ENCODE measurements at places on chromosomes 11 and 22.
A peak's percentile ranks its signal among the peaks of the same experiment; 100 is the strongest.

DNA sequence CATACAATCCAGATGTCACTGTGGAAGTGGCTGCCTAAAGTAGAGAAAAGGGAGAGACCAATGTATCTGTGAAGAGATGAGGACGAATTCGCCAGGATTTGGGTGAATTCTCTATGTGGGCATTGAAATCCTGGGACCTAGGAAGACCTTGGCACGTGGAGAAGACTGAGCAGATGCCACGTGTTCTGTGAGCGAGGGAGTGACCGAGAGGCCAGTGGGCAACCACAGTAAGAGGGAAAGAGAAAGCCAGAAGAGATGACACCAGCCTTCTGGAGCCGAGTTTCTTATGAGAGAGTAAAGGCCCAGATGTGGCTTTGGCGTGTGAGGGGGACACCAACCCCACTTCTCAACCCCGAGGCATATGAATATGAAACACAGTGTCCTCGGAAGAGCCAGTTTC lies 228.1 kb downstream of the BUD13 start:
- DNase-seq, result no peak

GRCh38 chr22:37784829-37785495 lies 22.8 kb upstream of the GCAT start:
- DNase-seq, result no peak

GRCh38 chr22:46588279-46589140 lies 31.7 kb upstream of the GRAMD4 start:
- DNase-seq, result no peak

DNA sequence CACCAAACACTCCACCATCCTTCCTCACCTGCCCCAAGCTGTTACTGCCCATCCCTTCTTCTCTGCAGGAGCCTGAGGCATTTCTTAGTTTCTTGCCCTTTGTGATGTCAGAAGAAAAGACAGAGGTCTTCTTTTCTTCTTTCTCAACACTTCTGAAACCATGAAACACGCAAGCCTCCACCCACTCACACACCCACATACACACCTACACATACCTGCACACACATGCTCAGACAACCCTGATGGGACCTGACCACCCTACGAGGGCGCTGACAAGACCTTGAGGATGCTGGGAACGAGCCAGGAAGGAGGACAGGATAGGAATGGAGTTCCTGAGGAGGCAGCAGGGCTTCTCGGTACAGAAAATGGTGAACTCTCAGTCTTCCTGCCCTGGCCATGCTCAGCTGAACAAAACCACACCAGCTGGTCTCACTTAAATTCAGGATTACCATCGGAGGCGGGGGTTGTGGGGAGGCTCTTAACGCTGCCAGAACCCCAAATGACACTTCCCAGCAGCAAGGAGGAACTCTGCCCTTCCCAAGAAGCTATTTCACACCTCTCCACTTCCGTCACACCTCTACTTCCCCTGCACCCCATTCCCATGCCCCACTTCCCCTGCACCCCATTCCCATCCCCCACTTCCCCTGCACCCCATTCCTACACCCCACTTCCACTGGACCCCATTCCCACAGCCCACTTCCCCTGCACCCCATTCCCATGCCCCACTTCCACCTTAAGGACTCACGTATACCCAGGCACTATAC lies 41.0 kb downstream of the CSF2RB start:
- DNase-seq, result no peak

DNA sequence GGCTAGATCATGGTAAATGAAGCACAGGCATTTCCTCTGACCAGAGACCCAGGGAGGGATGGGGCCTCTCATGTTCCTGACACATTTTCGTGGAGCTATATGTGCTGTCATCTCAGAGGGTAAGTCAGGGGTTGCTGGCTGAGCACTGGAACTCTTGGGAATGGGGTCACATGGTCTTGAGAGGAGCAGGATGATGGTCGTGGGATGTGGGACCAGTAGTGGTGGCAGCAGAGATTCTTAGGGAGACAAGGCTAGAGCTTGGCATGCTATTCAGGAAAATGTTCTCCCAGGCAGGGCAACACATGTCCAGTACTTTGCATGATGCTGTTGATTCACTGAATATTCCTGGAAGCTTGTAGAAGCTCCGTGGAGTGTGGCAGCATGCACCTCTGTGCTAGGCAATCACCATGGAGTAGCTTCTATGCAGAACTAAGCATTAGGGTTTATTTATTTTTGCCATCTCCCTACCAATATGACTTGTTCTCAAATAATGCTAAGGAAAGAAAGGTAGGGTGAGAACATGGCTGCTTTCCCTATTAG lies 31.4 kb upstream of the TTC12 start:
- no peak for DNase-seq

DNA sequence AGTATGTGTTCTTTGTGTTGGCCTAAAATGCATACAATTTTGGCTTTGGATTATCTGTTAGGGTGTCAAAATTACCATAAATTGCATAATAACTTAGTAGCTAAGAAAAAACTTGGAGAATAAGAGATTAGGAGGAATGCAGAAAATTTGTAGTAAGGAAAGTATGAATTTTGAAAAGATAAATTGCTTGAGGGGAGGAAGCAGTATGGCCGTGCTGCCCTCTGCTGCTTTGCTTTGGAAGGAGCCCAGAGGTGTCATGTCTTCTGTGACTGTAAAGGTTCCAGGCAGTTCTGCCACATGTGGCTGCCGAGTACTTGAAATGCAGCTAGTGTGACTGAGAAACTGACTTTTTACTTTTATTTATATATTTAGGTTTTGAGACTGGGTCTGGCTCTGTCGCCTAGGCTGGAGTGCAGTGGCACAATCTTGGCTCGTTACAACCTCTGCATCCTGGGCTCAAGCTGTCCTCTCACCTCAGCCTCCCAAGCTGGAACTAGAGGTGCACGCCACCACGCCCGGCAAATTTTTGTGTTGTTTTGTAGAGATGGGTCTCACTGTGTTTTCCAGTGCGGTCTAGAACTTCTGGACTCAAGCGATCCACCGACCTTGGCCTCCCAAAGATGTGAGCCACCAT lies 1.8 kb downstream of the ADSL start:
- peak; percentile 62 for DNase-seq

DNA sequence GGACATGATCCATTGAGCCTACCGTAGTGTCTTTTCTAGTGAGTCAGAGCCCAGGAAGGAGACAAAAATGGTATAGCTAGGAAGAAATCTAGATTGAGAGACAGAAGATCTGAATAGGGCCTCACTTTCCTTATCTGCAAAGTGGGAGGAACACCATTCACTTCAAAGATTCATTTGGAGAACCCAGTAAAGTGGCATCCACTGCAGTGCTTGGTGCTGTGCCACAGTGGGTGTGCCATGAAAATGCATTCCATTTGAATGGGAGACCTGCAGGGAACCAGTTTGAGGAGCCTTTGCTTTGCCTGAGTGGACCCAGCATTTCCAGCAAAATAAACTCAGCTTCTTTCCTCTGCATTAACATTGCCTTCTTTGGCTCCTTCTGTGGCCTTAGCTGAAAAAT lies 470.5 kb upstream of the CADM1 start:
- DNase-seq, result no peak

- DNase-seq, result no peak
Observed at GRCh38 chr11:65872586-65873317, at the start of gene EFEMP2. TSS of gene EFEMP2 (minus strand) at chr11:65872800. CDS start at chr11:65872354, 446 bp downstream.

DNA sequence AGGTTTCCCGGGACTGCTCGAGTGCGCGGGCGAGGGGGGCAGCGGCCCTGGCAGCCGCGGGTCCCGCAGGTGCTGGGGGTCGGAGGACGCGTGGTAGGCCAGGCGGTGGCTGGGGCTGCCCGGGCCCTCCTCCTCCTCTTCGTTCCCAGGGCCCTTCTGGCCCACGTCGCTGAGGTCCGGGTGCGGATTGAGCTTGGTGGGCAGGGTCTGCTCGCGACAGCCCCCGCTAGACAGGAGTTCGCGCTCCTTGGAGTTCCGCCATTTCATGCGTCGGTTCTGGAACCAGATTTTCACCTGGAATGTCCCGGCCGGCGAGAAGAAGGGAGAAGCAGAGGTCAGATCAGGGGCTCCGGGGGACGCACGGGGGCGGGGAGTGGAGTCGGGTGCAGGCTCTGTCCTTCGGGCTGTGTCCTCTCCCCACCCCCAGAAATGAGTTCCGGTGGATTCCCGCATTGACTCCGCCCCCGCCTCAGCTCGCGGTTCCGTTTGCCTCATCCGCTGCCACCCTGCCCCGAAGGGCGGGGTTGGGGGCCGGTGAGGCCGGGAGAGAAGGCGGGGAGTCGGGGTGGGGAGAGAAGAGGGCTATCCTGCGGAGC lies 3.9 kb downstream of the DBX1 start:
- peak; percentile 45 for DNase-seq

- DNase-seq, result no peak
Observed at GRCh38 chr11:83124636-83125424, 32.1 kb upstream of the PCF11 start.

GRCh38 chr11:62514151-62514550 lies 32.5 kb downstream of the AHNAK start:
- DNase-seq, result no peak

- DNase-seq, result no peak
Observed at GRCh38 chr22:41383085-41383484, 1.3 kb downstream of the TEF start.

DNA sequence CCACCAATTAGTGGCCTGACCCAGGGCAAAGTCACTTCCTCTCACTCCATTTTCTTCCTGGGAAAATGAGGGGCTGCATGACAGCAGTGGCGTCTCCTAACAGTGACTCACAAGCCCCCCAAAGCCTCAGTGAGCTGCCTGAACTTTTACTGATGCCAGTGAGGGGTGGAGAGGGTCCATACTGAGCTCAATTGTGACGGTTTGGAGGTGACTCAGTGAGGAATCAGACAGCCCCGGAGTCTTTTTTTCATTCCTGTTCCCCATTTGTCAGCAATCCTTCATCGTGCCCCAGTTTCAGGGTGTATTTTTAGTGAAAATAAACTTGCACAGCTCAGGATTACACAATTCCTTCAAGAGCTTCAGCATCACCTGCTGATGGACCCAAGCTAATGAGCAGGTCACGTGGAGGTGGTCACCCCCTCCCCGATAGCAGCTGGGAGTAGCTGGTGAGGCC lies 30.1 kb upstream of the RASD2 start:
- no peak for DNase-seq

DNA sequence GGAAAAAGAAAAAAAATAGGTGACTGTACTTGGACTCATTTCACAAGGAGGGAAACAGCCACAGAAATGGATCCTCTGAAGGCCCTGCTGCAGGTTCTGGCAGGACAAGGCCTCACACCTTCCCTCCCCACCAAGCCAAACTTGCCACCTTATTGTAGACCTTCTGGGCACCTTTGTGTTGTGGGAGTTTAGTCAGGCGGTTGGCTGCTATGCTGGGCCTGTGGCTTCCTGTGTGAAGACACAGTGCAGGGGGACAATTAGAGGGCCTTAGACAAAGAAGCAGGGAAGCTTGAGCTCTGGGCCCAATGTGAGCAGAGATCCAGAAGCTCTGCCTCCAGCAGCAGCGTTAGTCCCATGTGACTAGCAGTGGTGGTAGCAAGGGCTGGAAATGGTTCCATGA lies 4.2 kb downstream of the RAB1B start:
- DNase-seq, result no peak

DNA sequence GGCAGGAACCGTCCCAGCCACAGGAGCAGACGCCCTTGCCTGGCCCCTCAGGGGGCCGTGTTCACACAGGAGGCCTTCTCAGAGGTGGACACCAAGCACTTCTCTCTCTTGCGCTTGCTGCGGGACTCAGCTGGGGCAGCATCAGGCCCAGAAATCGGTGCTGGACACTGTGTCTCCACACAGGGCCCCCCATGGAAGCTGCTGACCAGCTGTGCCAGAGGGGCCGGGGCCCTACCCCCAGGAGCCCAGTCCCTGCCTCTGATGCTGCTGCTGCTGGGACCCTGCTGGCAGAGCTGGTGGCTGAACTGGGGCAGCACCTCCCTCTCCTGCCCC lies 4.0 kb downstream of the PLXNB2 start:
- no peak for DNase-seq

DNA sequence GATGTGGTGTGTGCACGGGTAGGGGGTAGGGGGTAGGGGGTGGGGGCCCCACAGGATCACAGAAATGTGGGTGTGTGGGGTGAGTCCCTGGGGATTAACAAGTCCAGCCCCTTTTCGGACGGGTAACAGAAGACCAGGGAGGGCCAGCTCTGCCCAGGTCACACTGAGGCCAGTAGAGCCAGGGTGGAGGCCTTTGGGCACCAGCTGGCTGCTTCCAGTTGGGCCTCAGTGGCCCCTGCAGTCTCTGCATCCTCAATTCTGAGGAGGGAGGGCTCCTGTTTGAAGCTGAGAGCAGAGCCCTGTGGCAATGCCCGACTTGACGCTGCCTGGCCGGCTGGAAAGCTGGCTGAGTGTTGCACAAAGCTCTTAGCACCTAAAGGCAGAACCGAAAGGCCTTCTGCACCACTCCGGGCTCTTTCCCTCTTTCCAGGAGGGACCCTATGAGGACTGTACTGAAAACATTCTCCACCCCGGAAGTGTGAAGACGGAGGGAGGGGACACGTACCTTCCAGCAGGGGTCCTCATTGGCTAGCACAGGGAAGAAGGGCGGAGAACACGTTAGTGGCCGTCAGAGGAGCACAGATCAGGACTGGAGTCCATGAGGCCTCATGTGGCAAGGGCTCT lies 120.4 kb downstream of the PHF21B start:
- DNase-seq, result no peak

DNA sequence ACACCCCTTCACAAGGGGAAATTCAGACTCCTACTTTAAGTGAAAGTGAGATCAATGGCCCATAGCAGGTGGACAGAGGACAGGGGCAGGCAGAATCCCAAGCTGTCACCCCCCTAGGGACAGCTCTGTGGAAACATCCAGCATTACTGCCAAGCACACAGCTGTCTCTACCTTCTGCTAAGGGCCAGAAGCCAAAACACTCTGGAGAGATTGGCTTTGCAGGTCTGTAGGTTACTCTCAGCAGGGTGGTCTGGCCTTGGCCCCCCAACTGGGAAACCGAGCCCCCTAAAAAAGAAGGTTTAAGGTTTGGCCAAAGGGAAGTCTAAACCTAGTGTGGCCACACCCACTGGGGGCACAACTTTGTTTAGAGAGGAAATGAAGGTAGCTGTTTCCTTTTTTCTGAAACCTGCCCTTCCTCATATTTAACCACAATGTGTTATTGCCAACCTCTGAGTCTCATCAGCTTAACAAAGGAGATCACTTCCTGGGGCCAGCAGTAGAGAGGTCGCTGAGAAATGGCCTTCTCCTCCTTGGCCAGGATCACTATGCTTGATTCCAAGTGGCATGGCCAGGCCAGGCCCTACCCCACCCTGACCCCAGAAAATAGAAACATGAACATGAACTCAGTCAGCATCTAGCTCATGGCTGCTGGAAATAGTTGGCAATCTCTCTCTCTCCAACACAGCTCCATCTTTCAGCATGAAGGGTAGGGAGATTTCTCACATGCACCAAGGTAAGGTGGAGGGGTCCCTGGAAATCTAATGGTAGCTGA lies 25.9 kb upstream of the SCARF2 start:
- no peak for DNase-seq

DNA sequence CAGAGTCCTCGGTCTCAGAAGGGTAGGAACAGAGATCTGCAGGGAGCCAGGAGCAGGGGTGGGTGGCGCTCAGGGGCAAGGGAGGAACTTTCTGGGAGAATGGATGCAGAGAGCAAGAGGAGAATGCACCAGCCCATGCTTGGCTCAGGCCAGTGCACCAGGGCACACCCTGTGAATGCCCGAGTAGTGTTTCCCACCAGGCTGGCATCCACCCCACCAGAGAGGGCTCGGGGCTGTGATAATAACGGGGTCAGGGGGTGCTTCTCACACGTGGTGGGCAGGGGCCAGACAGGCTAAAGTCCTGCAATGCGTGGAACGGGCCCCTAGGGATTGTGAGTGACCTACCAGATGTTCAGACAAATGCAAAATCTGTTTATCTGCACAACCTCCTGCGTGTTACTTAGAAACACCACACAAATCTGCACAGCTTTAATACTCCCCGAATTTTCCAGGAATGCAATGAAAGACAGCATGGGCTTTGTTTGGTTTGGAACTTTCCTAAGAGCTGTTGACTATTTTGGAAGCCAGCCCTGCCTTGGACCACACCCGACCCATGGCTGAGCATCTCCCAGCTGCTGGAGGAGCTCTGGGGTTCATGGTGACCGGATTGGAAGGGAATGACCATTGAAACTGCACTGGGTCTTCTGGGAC lies 368.3 kb downstream of the SHANK2 start:
- no peak for DNase-seq
